NCI-H187 treated with DMSO at 0.1 percent for 48 hours (cell line): ENCODE measurements at places on chromosomes 11 and 22.

DNA sequence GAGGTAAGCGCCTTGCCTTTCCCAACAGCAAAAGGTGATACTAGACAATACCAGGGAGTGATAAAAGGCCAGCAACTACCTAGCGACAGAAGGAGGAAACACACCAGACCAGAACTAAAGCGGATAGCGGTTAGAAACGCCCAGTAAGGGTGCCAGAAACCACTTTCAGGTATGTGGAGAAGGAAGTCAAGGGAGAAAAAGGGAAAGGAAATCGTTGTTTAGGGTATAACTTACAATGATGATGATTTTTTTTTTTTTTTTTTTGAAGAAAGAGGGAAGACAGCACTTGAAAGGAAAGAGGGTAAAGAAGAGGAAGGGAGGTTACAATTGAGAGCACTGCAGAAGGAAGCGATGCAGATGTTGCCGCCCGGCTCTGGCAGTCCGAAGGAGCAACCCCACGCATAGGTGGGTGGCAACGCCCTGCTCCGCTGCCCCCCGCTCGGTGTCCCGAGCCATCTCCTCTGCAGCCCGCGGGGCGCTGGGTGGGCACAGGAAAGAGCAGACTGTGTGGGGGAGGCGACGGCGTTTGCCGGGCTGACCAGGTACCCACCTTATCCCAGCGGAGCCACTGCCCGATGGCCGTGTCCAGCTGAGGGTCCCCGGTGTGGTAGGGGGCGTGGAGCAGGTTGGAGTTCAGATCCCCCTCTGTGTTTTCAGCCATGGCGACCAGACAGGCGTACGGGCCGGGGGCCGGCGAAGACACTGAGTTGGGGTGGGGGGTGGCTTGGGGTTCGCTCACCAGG, 561 bp downstream of the PGM2L1 start:
- peak; percentile 61 for DNase-seq

DNA sequence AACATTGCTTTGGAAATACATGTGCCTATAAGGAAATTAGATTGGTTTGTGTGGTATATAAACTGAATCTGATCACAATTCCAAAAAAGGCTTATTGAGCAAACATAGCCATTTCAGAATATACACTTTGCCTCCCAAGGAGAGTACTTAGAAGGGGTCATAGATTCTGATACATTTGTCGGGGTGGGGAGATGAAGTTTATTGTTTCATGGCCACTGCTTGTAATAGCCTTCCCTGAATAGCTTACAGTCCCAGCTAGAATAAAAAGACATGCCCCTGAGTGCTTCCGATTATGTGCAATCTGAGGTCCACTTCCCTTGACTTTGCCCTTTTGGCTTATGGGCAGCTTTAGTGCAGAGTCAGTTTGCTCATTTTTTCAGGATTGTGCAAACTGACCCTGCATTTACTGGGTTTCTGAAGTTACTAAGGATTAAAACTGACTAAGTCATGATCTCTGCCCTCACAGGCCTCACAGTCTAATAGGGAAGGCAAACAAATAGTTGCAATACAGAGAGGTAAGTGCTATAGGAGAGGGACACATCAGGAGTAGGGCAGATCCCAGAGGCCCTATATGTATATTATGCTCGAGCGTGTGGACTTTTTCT, 184.2 kb downstream of the BLID start:
- no peak for DNase-seq

DNA sequence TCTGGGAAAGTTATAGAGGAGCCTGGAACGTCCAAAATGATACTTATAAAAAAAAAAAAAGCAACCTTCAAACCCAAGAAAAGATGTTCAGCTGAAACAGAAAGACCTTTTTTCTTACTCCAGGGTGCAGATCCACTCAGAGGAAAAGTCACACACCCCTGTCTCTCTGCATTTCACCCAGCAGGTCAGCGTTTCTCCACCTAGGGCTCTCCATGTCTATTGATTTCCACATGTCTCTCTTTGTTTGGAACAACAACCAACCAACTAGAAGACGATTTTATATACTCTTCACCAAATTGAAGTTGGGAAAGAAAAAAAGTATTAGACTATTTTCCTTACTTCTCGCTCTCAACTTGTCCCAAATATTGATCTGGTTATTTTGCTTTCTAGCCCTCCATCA, 42.2 kb upstream of the BLID start:
- DNase-seq, result no peak

GRCh38 chr22:46739094-46739870, 1.2 kb upstream of the CERK start:
- DNase-seq, result no peak

- DNase-seq, result no peak
These were observed 73.5 kb downstream of the ZBTB16 start for GRCh38 chr11:114132944-114133394.

DNA sequence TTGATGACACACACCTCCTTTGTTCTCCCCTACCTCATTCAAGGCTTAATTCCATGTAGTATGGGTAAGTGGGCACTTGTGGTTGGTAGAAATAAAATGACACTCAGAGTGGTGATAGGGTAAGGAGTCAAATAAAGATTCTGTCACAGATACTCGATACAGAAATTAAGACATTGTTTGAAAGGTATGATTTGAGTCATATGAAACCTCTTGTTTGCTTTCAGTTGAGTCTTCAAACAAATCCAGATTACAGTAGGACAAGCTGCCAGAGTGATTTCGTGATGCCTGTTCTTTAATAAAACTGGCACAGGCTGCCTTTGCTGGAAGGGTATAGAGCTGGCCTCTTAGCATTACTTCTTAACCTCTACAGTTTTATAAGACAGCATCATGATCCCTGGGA, 182.4 kb downstream of the SPON1 start:
- no peak for DNase-seq

- DNase-seq, result no peak
These were observed 134.6 kb downstream of the ST3GAL4 start for GRCh38 chr11:126489836-126490660.

DNA sequence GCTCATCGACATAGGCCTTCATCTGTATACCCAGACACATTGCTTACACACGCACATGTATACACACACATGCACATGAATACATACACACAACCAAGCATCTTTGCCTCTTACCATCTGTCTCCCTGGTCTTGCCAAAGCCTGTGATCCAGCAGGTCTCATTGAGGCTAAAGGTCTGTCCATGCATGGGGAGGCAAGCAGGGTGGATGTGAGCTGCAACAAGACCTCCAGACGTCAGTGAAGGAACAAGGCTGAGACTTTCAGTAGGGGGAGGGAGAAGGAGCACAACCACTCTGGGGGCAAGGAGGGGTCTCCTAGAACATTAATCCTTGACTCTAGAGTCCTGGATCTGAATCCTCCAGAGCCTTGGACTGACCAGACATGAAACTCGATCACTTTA, 23.7 kb downstream of the TMPRSS13 start:
- DNase-seq, result no peak
